ENCODE measurements at places on chromosomes 7 and 10. TPM values are rescaled to one million over a fixed set of nuclear protein-coding genes. Genes with fewer than 3 reads are reported as not detected.

- no peak for DNase-seq
Measured at GRCh38 chr10:66472156-66472555, 453.7 kb upstream of the LRRTM3 start.

The CEP55 gene
- 30.7 TPM for total RNA-seq

The DRGX gene
- 0.18 TPM for total RNA-seq

The PRLHR gene
- total RNA-seq = not detected
